ENCODE measurements at places on chromosomes 5 and 9.

- DNase-seq: no peak
These were observed 7.2 kb upstream of the TXNDC8 start for GRCh38 chr9:110344821-110345220.

DNA sequence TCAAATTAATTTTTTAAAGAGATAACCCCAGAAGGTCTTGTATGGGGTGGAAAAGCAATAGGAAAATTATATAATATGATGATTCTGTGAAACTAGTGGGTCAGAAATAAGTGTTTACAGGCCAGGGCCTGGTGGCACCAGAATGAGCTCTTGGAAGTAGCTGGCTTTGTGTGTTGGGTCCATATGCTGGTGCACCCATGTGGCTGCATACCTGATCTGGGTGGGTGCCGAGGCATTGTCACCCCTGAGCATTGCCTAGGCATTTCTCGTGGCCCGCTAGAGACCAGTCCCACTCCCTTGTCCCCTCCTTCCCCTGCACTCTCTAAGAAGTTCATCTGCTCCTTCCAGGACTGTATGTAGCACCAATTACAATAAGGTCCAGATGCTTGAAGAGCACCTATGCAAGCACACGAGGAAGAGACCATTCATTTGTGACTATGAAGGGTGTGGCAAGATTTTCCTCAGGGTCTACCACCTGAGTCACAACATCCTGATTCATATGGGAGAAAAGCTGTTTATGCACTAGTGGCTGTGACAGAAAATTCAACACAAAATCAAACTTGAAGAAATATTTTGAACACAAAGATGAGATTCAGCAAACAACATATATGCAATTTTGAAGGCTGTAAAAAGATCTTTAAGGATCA lies 19.8 kb upstream of the IL33 start:
- no peak for DNase-seq

- DNase-seq: no peak
These were observed 9.3 kb downstream of the PPARGC1B start for GRCh38 chr5:149739371-149739770.

DNA sequence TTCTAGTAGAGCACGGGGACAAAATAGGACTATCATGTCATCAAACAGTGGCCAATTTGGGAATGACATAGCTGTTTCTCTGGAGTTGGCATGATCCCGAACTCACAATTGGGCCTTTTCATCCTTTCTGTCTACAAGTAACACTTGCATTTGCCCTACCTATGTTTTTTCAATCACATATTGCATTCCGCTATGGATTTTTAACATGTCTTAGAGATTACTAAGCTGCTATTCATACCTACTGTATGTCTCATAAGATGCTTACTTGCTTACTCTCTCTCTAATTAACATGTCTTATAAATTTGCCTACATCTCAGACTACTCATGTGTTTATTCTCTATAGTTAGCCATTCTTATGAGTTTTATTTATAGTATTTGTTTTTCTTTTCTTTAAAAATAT lies 341.2 kb upstream of the CTNND2 start:
- DNase-seq: no peak

DNA sequence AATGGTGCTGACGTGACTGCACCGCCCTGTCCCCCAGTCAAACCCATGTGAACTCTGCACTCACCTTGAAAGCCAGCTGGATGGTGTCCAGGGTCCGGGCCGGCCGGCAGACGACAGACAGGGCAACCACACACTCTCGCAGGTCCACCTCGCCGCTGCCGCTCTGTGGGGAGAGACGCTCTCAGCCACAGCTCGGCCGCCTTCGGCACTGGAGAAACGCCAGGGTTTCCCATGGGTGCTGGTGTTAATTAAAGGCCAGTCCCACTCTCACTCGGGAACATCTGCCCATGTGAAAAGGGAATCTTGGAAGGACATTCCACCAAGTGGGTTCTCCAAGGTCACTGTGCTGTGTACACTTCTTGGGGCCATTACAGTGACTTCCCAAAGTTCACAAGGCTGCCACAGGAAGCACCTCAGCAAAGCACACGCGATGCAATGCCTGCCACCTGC lies 25.5 kb upstream of the SLC6A3 start:
- DNase-seq: no peak

Data from hematopoietic multipotent progenitor cell treated with erythropoietin and hydrocortisone succinate and interleukin-3 and kit ligand, for 17 days (in vitro differentiated cells).